Stimulated activated CD8-positive, alpha-beta memory T cell treated with anti-CD3 and anti-CD28 coated beads, Interleukin-2, amount 100 ng/mL, for 1 hour (primary cell): ENCODE measurements at places on chromosomes 7 and 10.

DNA sequence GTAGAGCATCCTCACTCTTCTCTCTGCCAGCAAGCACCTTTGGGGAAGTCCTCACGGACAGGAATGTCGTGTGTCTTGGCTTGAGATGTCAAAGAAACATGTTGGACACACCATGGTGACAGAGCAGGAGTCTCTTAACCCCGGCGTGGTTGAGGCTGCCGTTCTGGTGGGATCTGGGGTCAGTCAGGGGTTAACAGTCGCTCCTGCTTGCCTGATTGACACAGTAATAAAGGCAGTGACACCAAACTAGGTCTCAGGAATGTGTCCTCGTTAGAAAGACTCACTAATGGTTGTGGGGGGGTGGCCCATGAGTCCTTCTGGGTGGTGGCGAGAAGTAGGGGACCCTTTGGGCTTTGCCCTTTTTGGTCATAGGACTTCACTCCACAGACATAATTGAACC is 69.0 kb downstream of the TCF7L2 start:
- DNase-seq: no peak

GRCh38 chr7:137172105-137172590 is 171.4 kb downstream of the PTN start:
- DNase-seq: no peak

- DNase-seq: no peak
These were observed 192.7 kb upstream of the MKI67 start for GRCh38 chr10:128318913-128319312.

- no peak for DNase-seq
These were observed 20.3 kb upstream of the MYH16 start for GRCh38 chr7:99252166-99252895.

DNA sequence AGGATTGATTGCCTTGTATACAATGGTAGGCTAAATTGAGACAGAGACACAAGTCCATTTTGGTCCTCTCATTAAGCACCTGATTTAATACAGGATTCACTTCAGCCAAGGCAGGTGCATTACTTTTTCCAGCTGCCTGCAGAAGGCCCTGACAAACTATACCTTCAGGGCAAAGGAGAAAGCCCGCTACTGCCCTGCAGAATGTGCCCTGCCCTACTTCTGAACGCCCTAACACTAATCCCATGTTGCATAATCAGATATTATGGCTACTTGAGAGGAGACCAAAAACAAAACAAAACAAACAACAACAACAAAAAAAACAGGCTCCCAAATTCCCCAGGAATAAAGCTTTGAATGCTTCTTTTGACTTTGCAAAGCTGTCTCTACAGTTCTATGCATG is 116.9 kb upstream of the ABI1 start:
- DNase-seq: no peak

- no peak for DNase-seq
These were observed 16.4 kb downstream of the ARL4A start for GRCh38 chr7:12703881-12704280.

- DNase-seq: no peak
These were observed 78.0 kb downstream of the DKK1 start for GRCh38 chr10:52391927-52392602.

- no peak for DNase-seq
These were observed 86.1 kb downstream of the CUX1 start for GRCh38 chr7:101903515-101903868.

- DNase-seq: no peak
These were observed at the start of gene EN2 for GRCh38 chr7:155458111-155458877. Gene EN2 (plus strand): TSS chr7:155458129. CDS start chr7:155458378, 249 bp downstream.

- no peak for DNase-seq
These were observed 2.4 kb downstream of the ZNF488 start for GRCh38 chr10:47381427-47382379.

- no peak for DNase-seq
These were observed 153.4 kb downstream of the MLLT10 start for GRCh38 chr10:21687266-21688008.

GRCh38 chr7:1596181-1597043 is 26.6 kb upstream of the PSMG3 start:
- no peak for DNase-seq

- no peak for DNase-seq
These were observed 27.4 kb downstream of the UCMA start for GRCh38 chr10:13206546-13207443.
